ENCODE measurements at places on chromosomes 2 and 18. TPM values are rescaled to one million over a fixed set of nuclear protein-coding genes. Genes with fewer than 3 reads are reported as not detected.

The GAD1 gene
- not detected for total RNA-seq

The PSMA8 gene
- not detected for total RNA-seq

The KCMF1 gene
- total RNA-seq, result 67.2 TPM

The ERMN gene
- not detected for total RNA-seq

DNA sequence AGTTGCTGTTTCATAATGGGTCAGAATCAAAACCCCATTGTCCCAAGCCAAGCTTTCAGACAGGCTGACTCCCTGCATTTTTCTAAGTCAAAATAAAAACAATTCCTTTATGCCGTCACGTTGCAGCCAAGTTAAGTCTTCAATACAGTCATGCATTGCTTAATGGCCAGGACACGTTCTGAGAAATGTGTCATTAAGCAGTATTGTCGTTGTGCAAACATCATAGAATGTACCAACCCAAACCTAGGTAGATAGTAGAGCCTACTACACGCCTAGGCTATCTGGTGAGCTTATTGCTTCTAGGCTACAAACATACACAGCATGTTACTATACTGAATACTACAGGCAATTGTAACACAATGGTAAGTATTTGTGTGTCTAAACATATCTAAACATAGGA lies 160.4 kb upstream of the FOSL2 start:
- no peak for DNase-seq

DNA sequence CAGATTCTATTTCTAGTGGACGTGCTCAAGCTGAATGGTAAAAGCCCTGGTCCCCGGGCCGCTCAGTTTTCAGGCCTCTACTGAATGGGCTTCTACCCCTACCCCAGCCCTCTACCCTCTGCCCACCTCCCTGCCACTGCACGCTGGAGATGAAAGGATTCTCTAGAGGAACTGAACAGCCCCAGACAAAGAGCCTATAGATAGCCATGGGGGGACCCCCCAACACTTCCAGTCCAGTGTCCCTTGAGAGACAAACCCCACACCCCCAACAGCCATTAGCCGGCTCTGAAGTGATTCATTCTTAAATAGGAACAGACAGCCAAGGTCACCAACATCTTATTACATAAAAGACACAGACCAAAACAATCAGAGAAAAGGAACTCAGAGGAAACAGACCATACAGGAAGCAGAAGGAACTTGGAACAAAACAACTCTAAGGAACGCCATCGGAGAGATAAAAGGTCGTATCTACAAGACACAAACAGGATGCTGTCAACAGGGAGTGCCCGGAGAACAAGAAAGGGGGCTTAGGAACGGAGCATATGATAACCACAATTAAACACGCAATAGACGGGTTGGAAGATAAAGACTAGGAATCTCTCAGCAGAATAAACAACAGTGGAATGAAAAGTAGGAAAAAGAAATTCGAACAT lies 23.5 kb downstream of the TMEM37 start:
- DNase-seq, result no peak

GRCh38 chr18:75478996-75479880 lies 51.7 kb upstream of the SMIM21 start:
- no peak for DNase-seq

- DNase-seq, result no peak
Measured at GRCh38 chr18:13003466-13003896, 12.3 kb downstream of the CEP192 start.

GRCh38 chr2:237647176-237648015 lies 20.0 kb downstream of the LRRFIP1 start:
- DNase-seq, result no peak

DNA sequence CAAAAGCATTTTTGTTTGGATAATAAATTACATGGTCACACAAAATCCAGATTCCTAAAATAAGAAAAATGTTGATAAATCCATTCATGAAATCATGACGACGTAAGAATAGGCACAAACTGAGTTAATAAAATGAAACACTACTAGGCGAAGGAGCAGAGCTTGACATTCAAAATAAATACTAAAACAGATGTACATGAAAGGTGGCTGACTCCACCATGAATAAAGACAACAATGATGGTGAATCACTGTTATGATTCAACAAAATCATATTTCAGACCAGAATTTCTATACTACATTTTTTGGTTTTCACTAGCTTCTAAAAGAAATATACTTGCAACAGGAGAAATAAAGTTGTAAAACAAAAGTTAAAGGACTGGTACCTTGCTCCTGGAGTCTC lies 122.0 kb upstream of the RNU4ATAC start:
- no peak for DNase-seq

GRCh38 chr18:78736015-78736690 lies 243.5 kb upstream of the SALL3 start:
- no peak for DNase-seq

DNA sequence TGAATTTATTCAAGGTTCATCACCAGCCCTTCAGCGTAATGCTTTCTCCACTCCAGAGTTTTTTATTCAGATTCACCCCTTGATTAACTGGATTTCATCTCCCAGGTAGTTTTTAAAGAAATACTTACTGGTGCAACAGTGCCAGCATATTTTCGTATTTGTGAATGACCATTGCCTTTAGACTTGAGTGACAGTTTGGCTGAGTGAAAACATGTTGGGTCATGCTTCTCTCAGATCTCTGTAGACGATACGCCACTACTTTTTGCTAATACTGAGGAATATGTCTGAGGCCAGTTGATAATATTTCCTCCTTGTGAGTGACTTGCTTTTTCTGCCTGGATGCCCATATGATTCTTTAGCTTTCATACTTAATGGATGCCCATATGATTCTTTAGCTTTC lies 51.5 kb downstream of the CYP26B1 start:
- peak; percentile 2 for DNase-seq

GRCh38 chr2:236579746-236580315 lies 10.2 kb downstream of the ACKR3 start:
- DNase-seq, result no peak
